ENCODE measurements at places on chromosomes 6 and 20.

DNA sequence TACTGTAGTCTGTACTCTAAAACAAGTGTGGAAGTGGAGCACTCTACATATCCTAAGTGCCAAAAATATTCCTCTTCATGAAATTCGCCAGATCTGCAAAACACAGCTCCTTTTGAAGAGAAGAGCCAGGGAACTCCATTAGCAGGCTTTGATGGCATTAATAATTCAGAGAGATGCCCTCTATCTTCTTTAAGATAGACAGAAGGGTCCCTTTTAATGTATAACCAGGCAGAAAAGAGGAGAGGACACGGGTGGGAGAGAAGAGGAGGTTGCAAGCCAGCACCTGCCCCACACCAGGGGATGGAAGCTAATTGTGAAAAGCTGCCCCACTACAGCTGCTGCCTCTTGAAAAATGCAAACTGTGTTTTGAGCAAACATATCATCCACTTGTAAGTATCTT is 3.7 kb upstream of the RFPL4B start:
- DNase-seq = no peak

DNA sequence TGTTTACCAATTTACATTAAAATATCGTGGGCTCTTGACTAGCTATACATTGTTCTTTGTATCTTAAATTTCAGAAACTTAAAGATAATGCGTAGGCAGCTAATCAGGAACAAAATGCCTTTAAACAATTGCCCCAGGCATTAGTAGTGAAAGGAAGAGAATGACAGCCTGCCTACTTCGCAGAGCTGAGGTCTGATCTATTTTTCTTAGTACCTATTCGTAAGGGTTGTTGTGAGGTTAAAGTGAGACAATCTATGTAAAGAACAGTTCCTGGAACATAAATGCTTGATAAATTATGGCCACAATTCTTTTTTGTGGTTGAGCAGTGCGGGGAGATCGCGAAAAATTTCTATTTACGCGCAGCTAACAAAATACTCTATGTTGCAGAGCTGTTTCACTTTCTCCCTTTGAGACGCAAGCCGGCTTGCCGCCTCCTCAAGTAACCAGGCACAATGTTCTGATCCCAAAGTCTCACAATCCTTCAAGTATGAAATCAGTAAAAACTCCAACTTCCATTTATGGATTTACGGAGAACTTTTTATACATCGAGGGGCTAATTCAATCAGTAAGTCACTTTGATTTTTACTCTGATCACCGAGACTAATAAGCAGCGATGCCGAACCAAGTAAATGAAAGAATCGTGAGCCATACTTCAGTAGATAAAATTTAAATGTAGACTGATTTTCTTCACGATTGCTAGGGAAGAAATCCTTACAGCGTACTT is 878 bp upstream of the PNRC1 start:
- peak; percentile 39 for DNase-seq

- DNase-seq = no peak
Measured at GRCh38 chr6:154650351-154650750, 82.9 kb upstream of the SCAF8 start.

DNA sequence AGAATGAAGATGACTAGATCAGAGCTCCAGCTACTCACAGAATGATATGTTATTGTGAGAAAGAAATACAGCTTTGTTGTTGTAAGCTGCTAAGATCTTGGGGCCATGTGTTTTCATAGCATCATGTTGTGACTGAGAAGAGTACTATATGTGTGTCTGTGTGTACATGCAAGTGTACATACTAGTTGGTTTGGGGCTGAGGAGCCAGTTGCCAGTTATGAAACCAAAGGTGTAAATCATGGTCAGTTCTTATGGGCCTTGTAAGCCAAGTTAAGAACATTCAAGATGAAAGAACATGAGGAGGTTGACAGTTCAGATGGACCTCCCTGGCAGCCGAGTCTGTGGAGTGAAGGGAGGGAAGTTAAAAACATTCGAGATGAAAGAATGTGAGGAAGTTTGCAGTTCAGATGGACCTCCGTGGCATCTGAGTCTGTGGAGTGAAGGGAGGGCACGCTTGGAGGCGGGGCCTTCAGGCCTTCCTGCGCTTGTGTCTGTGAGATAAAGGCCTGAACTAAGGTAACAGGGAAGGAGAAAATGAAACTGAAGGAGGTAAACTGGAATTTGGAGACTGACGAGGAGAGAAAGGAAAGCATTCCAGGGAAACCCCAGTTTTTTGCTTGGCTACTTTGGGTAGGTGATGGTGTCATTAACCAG is 13.9 kb downstream of the AFDN start:
- DNase-seq = no peak

- DNase-seq = no peak
Measured at GRCh38 chr6:91874971-91875370, 1288.1 kb upstream of the MAP3K7 start.

- DNase-seq = no peak
Measured at GRCh38 chr6:107941627-107942026, 16.4 kb downstream of the SEC63 start.

GRCh38 chr6:12327391-12327790 is 37.2 kb downstream of the EDN1 start:
- no peak for DNase-seq

Data from liver (tissue), 10 donors.